ENCODE measurements at places on chromosomes 2 and 18. TPM values are rescaled to one million over a fixed set of nuclear protein-coding genes. Genes with fewer than 3 reads are reported as not detected.

Gene TNFRSF11A
- 17.1 TPM for total RNA-seq

Gene DSG1
- not detected for total RNA-seq

DNA sequence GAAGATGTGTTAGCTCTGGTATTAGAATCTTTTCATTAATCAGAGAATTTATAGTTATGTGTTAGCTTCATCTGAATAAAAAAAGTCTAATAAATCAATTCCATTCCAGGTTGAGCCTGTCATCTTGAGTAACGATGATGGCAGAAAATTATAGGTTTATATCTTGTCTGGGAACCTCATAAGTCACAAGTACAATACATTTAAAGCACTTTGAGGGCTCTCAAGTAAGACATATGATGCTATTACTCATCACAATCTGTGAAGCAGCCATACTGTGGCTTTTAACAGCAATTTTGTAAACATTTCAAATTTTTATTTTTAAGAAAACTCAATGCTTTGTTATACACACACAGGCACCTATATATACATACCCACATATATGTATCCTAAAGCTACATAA, 484.1 kb upstream of the VRK2 start:
- DNase-seq, result no peak

DNA sequence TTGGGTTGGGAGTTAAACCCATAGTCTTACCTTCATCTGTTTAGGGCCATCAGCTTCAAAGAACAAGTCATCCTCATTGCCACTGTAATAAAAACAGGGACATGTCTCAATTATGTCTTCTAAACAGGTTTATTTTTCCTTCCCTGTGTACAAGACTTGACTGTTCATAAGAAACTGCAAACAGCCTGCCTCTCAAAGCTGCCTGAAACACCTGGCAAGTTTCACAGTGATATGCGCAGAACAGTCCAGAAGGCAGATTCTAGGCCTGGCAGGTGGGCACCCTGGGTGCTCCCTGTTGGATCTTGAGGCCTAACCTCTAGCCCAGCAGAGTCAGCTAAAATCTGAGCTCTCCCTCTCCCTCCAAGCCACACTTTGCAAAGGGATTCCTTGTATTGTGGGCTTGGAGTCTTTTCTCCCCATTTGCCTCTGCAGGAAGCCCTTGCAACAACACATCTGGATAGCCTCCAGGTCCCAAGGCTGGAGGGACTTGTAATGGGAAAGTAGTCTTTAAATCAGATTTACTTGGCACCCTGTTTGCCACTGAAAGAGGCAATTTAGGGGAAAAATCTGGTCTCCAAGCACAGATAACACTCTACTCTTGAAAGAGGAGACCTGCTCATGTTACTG, 930 bp downstream of the IL1B start:
- DNase-seq, result no peak

- no peak for DNase-seq
These were observed 99.8 kb upstream of the COPS8 start for GRCh38 chr2:236985761-236986339.

DNA sequence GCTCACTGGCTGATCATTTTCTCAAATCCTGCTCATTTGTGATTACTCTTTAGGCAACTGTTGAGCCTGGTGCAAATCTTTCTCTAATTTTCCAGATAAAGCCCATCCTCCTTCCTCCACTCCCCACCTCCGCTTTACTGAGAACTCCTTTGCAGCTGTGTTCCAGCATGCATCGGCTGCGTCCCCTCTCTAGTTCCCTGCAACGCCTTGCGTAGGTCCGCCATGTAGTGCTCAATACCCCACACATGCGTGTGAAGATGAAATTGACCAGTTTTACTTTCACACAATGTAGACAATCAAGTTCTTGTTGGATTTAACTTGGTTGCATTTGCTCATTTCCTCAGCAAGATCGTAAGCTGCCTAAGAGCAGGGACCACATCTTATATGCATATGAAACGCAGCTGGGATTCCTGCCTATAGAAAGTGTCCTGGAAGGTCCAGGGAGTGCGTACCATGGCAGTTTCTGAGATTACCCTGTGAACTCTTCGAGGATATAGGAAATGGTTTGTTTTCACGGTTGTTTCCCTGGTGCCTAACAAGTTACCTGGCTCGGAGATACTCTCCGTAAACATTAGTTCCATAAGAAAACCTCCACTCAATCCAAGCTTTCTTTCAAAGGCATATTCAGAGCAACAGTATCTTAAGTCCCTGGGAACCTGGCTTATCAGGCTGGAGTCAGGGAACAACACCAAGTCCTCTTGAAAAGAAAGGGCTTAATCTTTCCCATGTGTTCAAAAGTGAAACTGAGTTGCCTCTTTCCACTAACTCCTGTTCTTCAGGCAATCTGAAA, 766.4 kb upstream of the ID2 start:
- no peak for DNase-seq

DNA sequence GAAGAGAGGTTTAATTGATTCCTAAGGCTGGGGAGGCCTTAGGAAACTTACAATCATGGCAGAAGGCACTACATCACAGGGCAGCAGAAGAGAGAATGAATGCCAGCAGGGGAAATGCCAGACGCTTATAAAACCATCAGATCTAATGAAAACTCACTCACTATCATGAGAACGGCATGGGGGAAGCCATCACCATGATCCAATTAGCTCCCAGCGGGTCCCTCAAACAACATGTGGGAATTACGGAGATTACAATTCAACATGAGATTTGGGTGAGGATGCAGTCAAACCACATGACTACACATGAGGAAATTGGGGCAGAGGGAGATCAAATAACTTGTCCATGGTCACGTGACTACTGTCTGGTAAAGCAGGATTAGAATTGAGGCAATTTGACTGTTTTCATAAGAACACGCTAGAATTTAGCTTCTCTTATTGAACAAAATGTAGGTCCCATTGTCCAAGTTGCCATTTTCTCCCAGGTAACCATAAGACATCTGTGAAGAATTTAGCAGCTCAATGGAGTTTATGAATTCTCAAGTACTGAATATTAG, 445.1 kb upstream of the CDH20 start:
- DNase-seq, result no peak

DNA sequence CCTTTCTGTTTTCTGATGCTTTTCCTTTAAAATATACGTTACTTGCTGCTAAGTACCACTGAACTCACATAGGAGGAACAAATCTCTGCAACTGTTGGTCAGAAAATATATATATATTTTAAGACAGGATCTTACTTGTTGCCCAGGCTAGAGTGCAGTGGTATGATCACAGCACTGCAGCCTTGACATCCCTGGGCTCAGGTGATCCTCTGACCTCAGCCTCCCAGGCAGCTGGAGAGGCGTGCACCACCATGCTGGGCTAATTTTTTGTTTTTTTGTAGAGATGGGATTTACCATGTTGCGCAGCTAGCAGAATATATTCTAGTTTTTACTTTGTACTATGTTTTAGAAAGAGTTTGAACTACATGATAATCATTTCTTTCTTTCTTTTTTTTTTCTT, 51.5 kb downstream of the EHBP1 start:
- no peak for DNase-seq

GRCh38 chr2:71608441-71608840, 155.1 kb downstream of the DYSF start:
- DNase-seq, result peak; percentile 51

Gene SERPINB11
- not detected for total RNA-seq

- DNase-seq, result no peak
These were observed 28.4 kb downstream of the ITGA4 start for GRCh38 chr2:181485638-181485946.

Gene NOTO
- total RNA-seq, result not detected

Gene ARHGEF4
- 9.4 TPM for total RNA-seq

Gene NT5DC4
- total RNA-seq, result not detected

DNA sequence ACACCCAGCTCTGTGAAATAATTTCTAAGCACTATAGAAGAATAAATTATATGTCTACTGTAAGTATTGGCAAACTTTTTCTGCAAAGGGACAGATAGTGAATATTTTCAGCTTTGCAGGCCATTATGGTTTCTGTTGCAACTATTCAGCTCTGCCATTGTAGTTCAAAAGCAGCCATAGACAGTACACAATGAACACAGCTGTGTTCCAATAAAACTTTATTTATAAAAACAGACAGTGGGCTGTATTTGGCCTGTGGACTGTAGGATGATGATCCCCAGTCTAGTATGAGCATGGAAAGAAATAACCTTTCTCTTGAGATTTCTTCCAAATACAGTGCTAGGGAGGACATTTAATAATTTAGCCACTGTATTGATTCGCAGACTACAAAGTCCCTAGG, 35.2 kb upstream of the THOC1 start:
- DNase-seq, result no peak

- no peak for DNase-seq
These were observed 227.4 kb downstream of the PID1 start for GRCh38 chr2:229043681-229044080.

Gene GALR1
- total RNA-seq, result 0.03 TPM

DNA sequence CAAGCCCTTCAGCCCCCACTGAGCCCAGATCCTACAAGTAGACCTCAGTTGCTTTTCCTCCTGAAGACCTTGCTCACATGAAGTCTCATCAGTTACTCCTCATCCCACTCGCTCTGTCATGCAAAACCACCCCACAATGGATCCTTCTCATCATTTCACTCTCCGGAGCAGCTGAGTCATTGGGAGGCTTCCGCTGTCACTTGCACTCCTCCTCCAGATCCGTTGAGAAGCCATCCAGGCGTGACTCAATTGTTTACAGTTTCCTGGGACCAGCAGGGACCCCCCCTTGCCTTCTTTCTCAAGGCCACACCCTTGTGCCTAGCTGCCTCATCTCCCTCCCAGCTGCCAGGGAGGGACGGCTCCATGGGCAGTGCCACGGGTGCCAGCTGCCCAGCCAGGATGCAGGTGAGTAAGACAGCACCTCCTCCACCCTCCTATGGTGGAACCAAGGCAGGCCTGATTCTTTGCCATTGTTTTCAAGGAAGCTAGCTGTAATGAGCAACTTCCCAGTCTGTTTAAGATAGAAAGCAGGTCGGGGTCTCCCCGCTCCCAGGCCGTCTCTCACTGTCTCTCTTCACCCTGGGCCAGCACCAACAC, 16.3 kb downstream of the GPR55 start:
- DNase-seq, result peak; percentile 43

Gene HNRNPLL
- total RNA-seq, result 39.0 TPM

- no peak for DNase-seq
These were observed 775 bp downstream of the RNF125 start for GRCh38 chr18:32019251-32019948.

- DNase-seq, result no peak
These were observed 1179.7 kb downstream of the DSC3 start for GRCh38 chr18:29862824-29863223.

GRCh38 chr2:96264086-96264485, 1.7 kb downstream of the TMEM127 start:
- no peak for DNase-seq

DNA sequence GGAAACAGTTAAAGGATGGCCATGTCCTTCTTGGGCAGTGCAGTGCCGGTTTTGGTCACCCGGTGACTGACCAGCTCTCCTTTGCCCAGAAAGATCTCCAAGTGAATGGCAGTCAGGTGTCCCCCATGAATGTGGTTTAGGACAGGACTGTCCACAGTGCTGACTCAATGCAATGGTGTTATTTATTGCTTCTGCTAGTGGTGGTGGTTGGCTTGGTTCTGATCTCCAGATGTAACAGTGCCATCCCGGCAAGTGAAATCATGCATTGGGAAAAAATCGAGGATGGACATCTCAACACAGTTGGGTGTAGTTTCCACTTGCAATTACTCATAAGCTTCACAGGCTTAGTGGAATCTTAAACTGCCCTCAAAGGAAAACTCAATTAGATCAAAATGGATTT, 81.9 kb downstream of the TGOLN2 start:
- peak; percentile 37 for DNase-seq

GRCh38 chr2:159439421-159439820, 152.9 kb upstream of the WDSUB1 start:
- no peak for DNase-seq

Gene ALLC
- not detected for total RNA-seq

DNA sequence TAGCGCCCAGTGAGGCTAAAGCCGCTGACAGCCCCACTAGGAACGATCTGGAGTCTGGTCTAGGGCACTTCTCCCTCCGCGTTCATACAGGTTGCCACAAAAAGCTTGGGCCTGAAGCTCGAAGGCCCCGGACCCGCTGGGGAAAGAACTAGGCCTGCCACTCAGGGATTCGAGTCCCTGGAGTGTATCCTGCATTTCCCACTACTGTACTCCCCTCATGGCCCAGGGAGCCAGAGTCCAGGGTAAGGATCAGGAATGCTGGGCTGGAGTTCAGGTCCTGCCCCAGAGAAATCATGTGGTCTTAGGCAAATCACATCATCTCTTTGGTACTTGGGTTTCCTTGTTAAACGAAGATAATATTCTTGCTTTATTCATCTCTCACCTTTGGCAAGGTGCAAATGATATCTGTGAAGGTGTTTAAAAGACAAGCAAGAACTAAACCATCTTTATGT, 1.4 kb upstream of the ZFP36L2 start:
- no peak for DNase-seq

- no peak for DNase-seq
These were observed 194.1 kb downstream of the TPGS2 start for GRCh38 chr18:36634573-36635216.

Gene MC5R
- not detected for total RNA-seq

- DNase-seq, result no peak
These were observed 129.7 kb downstream of the RTP5 start for GRCh38 chr2:241999184-241999583.

Gene KIAA2012
- total RNA-seq, result not detected

Gene KCNG2
- total RNA-seq, result 0.51 TPM

DNA sequence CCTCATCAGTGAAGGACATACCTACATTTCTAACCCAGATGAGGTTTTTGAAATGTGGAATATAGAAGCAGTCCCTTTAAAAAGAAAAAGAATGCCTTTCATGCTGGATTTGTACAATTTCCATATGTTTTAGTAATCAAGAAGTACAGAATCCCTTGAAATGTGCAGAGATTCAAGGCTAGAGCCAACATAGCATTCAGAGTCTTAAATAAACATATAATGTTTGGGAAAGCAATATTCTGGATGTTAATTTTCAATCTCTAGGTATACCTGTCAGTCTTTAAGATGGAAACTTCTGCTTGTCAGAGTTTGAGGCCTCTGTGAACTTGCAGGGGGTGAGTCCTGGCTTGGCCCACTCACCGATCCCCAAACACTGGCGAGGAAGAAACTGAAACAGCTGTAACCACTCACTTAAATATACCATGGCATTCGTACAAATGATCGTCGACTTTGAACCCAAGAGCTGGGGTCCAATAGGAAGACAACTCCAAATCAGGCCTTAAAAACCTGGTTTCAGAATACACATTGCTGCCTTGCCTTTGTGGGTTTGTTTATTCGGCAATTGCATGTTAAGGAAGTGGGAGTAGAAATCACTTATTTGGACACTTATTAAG, 132.8 kb upstream of the NCK2 start:
- DNase-seq, result no peak

- DNase-seq, result no peak
These were observed 424.2 kb downstream of the TSN start for GRCh38 chr2:122179492-122180165.

DNA sequence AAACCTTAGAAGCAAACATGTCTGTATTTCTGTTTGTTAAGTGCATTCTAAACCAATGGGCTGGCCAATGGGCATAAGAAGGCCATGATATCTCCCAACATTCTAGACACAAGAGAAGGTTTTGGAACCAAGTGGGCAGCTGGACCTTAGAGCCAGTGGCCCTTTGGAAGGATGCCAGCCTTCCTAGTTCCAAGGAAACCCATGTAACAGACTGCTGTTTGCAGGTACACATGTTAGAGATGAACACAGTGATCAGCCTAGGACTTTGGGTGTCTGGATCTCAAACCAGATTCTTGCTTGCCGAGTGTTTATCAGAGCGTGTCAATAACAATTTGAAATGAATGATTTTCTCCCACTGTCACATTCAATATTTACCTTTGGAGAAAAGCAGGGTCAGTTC, 97.5 kb upstream of the COPS8 start:
- no peak for DNase-seq

Gene CYP27C1
- total RNA-seq, result 1.1 TPM
